Mucosa of descending colon (tissue), 3 donors: ENCODE measurements at places on chromosomes 16 and 17. TPM values are rescaled to one million over a fixed set of nuclear protein-coding genes. Genes with fewer than 3 reads are reported as not detected.

DNA sequence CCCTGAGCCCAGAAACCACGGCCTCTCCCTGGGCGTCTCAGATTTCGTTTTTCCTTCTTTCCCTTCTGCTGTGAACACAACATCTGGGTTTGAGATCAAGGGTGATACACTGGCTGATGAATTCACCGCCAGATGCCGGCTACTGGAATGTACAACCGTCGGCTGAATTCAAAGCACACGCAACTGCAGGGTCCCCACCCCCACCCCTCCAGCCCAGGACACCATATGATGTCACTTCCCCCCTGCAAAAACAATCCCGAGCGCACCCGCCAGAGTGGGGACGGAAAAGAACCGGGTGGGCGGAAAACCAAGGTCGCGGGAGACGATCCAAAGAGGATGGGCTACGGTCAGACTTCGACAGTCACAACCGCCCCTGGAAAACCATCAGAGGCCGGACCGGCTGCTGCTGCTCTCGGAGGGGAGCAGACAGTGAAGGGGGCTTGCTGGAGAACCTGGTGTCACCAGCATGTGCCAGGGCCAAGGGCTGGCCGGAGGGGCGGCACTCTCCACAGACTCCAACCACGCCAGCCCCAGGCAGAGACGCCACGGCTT is 23.3 kb downstream of the CEP295NL start:
- DNase-seq, result peak; percentile 30

DNA sequence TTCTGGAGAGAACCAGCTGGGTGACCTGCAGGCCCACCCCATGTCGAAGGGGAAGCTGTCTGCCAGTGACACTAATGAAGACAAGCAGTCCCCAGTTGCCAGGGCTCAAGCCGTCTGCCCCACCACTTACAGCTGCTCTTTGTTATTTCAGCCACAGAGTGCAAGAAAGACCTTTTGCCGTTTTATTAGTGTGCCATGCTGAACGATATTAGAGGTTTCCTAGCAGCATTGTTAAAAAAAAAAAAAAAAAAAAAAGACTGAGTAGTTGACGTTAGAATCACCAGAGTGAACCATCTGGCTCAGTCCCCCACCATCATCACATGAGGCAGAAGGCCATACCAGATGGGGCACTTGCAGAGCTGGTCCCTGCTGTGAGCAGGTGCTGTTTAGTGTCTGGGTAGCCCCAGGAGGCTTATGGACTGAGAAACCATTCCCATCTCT is 26.5 kb upstream of the SLC39A11 start:
- no peak for DNase-seq

- peak; percentile 49 for DNase-seq
These were observed 79.8 kb downstream of the CMIP start for GRCh38 chr16:81524382-81524781.

DNA sequence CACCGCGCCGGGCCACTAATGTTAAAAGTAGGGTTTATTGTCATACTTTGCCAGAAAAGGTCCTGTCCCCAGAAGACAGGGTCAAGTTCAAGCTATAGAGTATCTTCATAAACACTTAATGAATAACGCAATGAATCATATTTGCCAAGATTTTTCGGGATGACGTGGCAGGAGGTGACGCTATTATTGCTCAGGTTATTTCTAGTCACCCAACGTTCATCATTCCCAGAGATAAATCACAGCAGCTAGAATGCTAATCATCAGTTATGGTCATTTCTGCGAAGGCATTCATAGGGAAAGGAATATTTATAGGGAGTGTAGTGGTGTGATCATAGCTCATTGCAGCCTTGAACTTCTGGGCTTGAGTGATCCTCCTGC is 2.0 kb downstream of the TMC5 start:
- DNase-seq, result no peak

SPNS3 gene
- total RNA-seq, result not detected

DNA sequence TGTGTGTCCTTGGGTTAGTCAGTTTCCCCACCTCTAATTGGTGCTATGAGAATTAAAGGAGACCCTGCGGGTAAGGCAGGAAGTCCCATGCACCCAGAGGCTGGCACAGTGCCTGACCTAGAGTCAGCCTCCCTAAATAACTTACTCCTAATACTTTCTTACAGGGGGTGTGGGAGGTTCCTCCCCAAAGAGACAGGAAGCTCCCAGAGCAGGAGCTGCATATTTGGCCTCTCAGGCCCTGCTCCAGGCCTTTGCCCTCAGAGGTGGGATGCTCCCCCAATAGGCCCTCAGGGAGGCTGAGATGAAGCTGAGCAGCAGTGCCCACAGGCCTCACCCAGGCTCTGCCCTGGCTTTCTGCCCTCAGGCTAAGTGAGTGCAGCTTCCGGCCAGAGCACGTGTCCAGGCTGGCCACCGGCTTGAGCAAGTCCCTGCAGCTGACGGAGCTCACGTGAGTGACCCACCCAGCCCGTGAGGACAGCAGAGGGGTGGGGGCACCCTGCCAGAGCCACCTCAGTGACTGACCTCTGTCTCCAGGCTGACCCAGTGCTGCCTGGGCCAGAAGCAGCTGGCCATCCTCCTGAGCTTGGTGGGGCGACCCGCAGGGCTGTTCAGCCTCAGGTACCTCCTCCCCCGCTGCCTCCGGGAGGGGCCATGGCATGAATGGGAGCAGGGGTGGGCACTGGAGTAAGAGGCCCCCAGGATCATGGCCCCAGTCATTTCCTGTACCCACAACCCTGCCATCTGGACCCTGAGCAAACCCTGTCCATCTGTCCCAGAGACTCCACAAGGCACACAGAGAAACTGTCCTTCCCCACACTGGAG is 31.1 kb upstream of the CPNE2 start:
- no peak for DNase-seq

GRCh38 chr17:19510903-19511302 is 22.8 kb upstream of the SLC47A1 start:
- DNase-seq, result no peak

CWC25 gene
- total RNA-seq, result 21.7 TPM

FOXN1 gene
- not detected for total RNA-seq

KRTAP17-1 gene
- not detected for total RNA-seq

DNA sequence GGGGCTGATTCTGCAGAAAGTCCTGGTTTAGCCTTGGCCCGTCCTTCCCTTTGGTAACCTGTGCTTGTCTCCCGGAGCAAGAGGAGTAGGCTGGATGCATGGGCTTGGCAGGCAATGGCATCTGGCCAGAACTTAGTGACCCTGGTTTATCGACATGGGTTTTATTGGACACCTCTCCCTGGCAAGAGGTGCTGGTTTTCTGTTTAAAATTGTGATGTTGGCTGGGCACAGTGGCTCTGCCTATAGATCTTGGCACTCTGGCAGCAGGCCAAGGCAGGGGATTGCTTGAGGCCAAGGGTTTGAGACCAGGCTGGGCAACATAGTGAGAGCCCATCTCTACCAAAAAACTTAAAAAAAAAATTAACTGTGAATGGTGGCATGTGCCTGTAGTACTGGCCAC is 31.2 kb downstream of the SLC12A3 start:
- DNase-seq, result peak; percentile 16

DNA sequence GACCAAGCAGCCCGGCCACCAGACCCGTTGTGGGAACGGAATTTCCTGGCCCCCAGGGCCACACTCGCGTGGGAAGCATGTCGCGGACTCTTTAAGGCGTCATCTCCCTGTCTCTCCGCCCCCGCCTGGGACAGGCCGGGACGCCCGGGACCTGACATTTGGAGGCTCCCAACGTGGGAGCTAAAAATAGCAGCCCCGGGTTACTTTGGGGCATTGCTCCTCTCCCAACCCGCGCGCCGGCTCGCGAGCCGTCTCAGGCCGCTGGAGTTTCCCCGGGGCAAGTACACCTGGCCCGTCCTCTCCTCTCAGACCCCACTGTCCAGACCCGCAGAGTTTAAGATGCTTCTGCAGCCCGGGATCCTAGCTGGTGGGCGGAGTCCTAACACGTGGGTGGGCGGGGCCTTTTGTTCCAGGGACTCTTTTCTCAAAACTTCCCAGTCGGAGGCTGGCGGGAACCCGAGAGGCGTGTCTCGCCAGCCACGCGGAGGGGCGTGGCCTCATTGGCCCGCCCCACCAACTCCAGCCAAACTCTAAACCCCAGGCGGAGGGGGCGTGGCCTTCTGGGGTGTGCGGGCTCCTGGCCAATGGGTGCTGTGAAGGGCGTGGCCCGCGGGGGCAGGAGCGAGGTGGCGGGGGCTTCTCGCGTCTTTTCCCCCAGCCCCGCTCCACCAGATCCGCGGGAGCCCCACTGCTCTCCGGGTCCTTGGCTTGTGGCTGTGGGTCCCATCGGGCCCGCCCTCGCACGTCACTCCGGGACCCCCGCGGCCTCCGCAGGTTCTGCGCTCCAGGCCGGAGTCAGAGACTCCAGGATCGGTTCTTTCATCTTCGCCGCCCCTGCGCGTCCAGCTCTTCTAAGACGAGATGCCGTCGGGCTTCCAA is at the start of gene SLC2A4:
SLC2A4 (plus strand) TSS at position 645 of the 879 bp plus-strand sequence; CDS start at position 862, 217 bp downstream.
- peak; percentile 96 for DNase-seq

DNA sequence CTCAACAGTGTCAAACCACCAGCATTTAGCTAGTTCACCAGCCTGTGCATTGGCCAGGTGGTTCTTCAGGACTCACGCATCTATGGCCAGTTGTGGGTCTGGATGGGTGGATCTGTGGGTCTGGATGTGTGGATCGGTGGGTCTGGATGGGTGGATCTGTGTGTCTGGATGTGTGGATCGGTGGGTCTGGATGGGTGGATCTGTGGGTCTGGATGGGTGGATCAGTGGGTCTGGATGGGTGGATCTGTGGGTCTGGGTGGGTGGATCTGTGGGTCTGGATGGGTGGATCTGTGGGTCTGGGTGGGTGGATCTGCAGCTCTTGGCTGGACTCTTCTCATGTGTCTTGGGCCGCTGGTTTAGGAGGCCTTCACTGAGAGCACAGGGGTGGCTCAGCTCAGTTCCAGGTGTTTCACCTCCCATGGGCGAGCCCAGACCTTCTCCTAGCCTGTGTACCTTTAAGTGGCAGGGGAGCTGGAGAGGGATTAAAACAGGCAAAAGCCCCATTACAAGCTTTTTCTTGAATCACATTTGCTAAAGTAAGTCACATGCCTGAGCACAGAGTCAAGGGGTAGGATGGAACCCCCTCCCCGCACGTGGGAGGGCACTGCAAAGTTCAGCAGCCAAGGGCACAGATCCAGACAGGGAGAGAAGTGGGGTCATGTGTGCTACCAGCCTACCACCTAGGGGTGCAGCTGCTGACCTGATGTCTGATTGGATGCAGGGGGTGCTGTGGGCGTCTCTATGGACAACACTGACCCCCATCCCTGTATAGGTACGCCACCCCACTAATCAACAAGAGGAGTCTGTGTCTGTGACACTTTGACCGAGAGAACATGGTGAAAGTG is 3.4 kb upstream of the NUBP1 start:
- no peak for DNase-seq

GRCh38 chr16:76213860-76214259 is 63.3 kb upstream of the CNTNAP4 start:
- no peak for DNase-seq

DNA sequence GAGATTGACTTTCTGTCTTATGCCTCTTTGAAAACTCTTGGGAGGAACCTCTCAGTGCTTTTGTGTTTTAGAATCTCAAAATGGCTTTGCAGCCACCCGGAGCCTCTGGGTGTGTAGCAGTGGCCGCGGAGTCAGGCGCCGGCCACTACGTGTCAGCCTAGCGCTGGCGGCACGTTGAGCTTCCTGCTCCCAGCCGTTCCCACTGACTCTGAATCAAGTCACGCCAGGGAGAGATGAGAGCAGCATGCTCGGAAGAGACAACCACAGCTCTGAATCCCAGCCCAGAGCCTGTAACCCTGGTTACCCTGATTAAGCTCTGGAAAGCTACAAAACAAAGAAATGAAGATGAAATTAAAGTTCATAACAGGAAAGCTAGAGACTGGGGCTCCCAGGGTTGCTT is 97.4 kb upstream of the CACNG5 start:
- no peak for DNase-seq

- DNase-seq, result no peak
These were observed 1080.1 kb upstream of the RBFOX1 start for GRCh38 chr16:6252541-6252940.

GRCh38 chr17:53150101-53150698 is 672.5 kb upstream of the KIF2B start:
- peak; percentile 10 for DNase-seq

G6PC1 gene
- 0.67 TPM for total RNA-seq

SLC38A8 gene
- not detected for total RNA-seq

GRCh38 chr17:78973792-78974520 is 5.8 kb downstream of the LGALS3BP start:
- DNase-seq, result no peak

DNA sequence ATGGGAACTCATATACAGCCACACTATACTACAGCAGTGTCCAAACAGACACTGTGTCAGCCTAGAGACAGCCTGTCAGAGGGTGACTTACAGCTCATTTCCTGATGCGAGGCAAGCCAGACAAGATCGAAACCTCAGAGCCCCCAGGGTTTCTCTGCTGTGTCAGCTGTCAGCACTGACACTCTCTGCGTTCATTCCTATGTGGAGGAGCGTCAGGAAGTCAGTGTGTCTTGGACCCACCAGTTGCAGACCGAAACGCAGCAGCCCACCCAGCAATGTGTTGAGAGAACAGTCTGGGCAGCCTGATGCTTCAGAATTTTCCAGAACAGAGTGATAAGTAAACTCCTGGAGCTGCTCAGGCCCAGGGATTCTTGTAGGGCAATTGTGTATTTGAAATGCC is 20.6 kb upstream of the MAPT start:
- no peak for DNase-seq

DNA sequence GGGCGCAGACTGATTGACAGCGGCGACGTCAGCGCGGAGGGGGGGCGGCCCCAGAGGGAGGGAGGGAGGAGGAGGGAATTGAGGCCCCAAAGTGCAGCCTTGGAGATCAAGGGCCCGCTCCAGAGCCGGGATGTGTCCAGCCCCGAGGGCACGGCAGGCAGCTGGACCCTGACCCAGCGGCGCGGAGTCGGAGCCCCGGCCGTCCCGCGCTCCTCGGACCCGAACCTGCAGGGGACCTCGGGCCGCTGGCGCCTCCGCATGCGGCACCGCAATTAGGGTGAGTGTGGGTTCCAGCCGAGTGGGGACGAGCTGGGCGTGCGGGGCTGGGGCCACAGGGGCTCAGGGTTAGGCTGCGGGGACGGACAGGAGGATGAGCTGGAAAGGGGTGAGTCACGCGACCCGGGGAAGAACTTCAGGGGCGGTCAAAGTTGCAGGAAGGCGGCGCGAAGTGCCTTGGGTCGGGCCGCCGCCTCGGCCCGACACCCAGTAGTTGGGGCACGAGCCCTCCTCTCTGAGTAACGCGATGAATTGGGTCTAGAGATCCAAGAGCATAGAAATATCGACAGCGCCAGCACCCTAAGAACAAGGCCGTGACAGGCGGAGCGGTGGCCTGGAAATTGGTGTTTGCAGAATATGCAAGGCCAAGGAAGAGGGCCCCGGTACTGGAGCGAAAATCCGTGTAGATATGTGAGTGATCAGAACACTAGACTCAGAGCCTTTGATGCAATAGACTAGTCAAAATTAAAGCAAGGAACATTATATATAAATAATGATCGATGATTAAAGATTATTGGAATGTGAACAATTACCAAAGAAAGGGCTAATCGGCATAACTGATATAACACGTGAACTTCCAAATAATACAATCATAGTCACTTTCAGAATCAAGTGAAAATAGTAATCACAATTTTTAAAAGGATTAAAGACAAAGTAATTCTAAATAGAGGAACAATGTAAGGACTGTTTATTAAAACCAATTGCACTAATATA is at the start of gene TBX4:
TBX4 (plus strand) TSS at position 122 of the 990 bp plus-strand sequence. CDS start 4,069 bp downstream, outside the sequence.
- DNase-seq, result no peak
